Activated naive CD8-positive, alpha-beta T cell treated with anti-CD3 and anti-CD28 coated beads, Interleukin-2, amount 50 U/mL, for 16 hours (primary cell): ENCODE measurements at places on chromosomes 2 and 18.

- DNase-seq: no peak
Measured at GRCh38 chr18:62445386-62445917, 77.4 kb upstream of the ZCCHC2 start.

- no peak for DNase-seq
Measured at GRCh38 chr2:133252780-133253355, 315.4 kb downstream of the NCKAP5 start.

DNA sequence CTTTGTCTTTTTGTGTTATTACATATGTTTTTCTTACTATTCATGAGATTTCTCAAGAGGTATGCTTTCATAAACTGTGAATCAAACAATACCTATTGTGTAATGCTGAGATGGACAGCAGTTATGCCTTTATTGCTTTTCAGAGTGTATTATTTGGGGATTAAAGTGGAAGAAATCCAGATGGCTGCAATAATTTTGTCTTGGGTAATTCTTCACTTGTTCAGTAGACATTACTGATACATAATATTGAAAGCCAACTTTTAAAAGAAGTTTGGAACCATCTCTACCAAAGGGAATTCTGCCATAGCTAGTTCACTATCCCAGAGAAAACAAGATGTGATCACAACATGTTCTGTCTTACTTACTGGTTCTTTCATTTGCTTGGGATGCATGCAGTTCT is 253.4 kb upstream of the ZSWIM2 start:
- DNase-seq: no peak

- no peak for DNase-seq
Measured at GRCh38 chr2:53739032-53739431, 28.6 kb upstream of the CHAC2 start.

- DNase-seq: no peak
Measured at GRCh38 chr2:224284134-224284946, 117.6 kb downstream of the FAM124B start.

DNA sequence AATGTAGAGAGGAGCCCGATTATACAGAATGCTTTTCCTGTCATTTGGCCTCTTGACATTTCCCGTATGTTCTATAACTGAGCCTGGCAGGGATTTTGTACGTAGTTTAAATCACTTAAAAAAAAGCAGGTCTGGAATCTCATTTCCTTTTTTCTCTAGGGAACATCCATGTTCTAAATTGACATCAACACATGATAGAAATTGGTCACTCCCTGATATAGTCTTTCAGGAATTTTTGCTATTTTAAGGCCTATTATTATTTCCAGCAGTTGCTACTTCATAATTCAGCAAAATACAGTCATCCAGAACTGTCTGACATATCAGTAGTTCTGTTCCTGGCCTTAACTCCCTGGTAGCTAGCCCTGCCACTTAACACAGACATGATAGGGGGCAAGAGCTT is 565.7 kb upstream of the ZEB2 start:
- DNase-seq: no peak

DNA sequence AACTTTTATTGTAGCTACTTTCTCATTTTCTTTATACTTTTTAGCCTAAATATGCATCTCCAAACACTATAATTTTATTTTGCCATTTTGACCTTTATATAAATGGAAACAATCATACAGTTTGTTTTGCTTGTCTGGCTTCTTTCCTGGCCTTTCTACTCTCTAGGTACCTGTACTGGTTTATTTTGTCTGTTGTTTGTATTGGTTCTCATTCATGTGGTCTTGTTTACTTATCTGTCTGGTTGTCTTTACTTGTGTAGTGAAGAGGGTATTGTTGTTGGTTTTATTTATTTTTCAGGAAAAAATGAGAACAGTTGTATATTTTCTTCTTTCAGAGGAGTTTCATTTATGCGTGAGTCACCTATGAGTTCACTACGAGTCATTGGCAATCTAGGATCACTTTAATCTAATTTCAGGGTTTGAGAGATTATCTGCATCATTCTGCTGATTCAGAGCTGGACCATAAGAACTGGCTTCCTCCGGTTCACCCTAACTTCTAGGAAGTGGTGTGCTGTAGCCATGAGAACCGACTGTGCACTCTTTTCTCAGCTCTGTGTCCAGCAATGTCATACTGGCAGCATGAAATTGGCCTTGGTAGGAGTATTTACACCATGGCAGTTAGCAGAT is 33.1 kb upstream of the HDAC4 start:
- DNase-seq: no peak

DNA sequence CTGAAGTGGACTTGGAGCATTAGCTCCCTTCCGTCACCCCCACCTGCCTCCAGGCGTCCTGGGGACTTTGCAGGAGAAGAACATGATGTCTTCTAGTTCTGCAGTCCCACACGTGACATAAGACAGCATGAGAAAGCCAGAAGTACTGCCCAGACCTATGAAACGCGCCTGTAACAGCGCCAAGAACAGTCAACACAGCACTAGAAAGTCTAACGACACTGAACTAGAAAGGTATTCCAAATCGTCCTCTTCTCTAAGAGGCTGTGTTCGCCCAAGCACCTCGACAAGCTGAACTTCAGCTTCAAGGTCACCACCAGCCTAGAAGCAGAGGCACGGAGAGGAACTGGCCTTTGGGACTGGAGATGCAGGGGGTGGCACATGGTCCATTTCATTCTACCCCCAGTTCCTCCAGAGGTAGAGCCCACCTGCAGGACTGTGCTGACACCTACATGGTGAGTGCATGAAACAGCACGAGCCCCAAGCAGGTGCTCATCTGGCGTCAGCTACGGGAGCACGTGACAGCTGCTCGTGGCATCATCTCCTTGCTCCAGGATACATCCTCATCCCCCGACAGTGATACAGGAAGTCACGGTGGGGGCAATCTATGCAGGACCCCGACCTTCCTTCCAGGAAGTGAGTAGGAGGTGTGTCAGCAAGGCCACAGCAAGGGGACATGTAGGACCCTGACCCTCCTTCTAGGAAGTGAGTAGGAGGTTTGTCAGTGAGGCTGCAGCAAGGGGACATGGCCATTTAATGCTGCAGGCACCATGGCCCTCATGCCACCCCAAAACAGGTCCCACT is 3.7 kb downstream of the HDAC4 start:
- DNase-seq: no peak

GRCh38 chr2:240427729-240428128 is 7.7 kb upstream of the GPC1 start:
- DNase-seq: no peak
